Lung microvascular endothelial cell (primary cell): ENCODE measurements at places on chromosomes 3 and 15.

DNA sequence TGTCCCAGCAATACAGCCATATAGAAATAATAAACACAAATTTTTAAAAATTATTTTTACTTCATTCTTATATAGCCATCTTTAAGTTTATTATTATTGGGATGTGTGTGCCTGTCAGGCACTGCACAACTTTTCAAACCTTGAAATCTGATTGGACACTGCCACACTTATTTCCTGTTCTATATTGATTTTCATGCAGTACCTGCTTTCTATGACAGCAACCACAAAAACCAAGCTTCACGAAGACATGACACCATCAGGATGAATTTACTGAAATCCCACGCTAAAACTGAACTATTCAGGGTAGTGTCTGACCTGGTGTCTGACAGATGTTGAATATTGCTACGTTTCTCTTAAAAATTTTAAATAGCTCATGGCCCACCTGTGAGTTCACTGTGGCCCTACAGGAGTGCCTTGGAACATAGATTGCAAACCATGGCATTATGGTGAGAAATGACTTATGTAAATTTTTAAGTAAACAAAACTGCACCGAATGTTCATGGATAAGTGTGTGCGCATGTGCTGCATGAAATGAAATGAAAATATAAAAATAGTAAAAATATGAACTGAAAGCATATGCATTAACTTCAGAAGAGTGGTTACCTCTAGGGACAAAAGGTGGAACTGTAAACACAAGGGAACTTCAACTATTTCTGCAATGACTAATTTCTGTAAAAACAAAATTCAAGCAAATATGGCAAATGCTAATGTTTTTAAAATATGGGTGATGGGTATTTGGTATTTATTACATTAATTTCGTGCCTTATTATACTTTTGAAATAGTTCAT, 152.3 kb downstream of the ZBTB20 start:
- no peak for DNase-seq

DNA sequence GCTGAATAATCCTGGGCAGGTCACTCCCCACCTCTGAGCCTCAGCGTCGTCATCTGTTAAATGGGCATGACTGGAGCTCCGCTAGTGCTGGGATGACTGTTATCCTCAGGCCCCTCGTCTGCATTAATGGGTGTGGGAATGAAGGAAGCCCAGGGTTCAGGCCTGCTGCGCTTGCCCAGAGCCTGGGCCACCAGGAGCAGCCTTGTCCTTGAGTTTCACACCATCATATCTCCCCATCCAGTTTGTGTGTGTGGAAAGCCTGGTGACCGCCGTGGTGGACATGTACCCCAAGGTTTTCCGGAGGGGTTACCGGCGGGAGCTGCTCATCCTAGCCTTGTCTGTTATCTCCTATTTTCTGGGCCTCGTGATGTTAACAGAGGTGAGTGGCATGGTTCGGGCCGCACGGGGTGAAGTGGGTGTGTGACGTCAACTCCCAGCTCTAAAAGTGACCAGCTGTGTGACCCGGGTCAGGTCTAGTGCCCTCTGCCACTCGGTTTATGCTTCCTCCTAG, 63.5 kb upstream of the SLC6A1 start:
- no peak for DNase-seq

- DNase-seq, result no peak
These were observed 254.2 kb downstream of the NSUN3 start for GRCh38 chr3:94317017-94317416.

DNA sequence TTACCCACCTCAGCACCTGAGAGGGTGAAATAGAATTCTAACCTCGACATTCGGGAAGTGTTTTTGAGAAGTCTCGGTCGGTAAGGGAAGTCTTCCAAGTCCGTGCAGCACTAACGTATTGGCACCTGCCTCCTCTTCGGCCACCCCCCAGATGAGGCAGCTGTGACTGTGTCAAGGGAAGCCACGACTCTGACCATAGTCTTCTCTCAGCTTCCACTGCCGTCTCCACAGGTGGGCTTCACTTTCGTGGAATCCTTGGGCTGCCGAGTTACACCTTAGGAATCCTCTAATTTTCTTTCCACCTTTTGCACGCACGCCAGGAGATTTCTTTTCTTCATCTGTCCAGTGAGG, 775 bp downstream of the CCNDBP1 start:
- peak; percentile 11 for DNase-seq

- no peak for DNase-seq
These were observed 5.1 kb upstream of the SRP14 start for GRCh38 chr15:40043927-40044716.

DNA sequence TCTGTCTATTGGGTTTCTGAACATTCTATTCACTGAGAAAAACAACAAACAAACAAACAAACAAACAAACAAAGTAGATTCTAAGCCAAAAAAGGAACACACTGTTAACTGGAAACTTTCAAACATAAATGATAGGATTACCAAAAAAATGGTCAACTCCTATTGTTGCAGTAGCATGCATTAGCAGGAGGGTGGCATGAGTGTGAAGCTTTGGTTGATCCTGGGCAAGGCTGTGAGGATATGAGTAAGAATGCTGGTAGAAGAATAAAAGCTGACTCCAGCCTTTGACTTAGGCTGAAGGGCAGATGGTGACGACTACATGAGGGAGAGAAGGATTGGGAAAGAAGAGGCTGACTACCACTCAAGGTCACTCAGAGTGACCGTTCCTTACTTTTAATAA, 810.3 kb downstream of the VGLL3 start:
- no peak for DNase-seq

DNA sequence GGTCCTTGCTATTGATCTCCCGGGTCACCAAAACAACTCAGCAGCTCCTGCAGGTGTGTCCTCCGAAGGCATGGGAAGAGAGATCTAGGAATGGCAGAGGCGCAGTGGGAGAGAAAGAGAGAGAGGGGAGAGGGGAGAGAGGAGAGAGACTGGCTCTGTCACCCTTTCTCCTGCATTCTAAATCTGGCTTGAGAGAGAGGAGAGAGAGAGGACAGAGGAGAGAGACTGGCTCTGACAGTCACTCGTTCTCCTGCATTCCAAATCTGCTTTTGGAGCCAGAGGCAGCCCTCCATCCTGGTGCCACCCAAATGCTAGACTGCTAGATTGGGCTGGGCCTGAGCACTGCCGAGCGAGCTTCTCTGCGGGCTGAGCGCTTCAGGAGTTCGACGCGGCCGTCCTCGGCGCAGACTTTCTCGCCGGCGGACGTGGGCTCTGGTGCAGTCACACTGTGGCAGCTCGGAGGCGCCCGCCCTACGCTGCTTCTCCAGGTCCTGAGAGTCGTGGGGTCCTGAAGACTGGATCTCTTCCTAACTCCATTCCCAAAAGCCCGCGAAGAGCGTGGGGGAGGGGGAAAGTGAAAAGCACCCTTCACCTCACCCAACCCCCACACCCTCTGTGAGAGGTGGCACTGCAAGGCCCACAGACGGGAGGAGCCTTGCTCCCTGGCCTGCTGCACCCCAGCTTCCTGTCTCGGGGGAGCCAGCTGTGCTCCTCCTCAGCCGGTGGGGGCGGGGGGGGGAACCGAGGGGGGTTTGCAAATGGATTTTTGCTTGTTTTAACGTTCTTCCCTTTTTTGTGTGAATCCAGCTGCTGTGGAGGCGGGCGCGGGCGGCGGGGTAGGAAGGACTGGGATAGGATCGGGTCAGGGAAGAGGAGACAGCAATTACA, 222.3 kb downstream of the MEIS2 start:
- no peak for DNase-seq

- no peak for DNase-seq
These were observed 87.4 kb downstream of the TRIM42 start for GRCh38 chr3:140765246-140765645.

- DNase-seq, result no peak
These were observed 104.1 kb downstream of the SERPINI1 start for GRCh38 chr3:167839460-167840134.

DNA sequence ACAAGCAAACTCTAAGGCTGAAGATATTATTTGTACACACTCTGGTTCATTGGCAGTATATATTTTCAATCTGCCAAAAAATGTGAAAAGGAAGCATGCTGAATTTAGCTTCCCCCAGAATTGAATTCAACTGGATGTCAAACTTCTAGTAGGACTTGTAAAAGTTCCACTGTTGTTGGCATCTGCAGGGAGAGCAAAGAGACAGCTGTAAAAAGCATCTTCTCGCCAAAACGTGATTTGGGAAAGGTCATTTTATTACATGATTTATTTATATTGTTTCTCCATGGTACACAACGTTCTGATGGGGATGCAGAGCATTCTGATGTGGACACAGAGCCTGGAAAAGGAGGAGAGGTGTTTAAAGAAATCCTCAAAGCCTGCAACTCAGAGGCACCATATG, 196.7 kb upstream of the ADAMTS9 start:
- DNase-seq, result no peak

GRCh38 chr3:77815467-77815866, 775.6 kb downstream of the ROBO2 start:
- no peak for DNase-seq

DNA sequence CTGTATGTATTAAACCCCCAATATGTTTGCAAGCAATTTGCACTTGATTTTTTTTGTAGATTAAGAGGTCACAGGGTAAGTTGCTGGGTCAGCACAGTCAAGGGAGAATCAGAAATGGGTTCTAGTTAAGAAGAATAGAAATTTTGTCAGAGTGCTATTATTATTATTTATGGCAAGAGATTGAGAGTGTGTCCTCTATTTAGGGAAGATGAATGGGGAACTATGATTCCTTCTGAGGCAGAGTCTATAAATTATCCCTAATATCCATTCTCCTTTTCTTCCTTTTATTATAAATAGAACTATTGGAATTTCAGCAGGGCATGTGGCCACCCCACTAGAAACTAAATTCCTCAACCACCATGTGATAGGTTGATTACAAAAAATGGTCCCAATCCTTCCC, 209.9 kb upstream of the UBE2E1 start:
- no peak for DNase-seq

DNA sequence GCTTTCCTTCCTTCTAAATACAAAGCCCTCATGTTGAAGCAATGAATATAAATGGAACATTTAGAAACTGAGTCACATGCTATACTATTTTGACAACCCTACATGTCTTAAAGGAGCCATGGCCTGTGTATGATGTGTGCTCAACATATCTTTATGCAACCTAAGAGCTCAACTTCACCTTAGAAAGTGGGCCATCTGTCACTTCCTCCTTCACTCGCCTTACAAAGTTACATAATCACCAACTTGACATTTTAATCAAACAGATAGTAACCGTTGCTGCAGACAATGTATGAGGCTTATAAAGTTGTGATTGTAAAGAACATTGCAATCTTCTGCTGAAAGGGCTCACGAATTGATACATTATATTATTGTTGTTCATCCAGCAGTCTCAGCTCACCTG, 163.6 kb downstream of the SERPINI1 start:
- DNase-seq, result no peak

DNA sequence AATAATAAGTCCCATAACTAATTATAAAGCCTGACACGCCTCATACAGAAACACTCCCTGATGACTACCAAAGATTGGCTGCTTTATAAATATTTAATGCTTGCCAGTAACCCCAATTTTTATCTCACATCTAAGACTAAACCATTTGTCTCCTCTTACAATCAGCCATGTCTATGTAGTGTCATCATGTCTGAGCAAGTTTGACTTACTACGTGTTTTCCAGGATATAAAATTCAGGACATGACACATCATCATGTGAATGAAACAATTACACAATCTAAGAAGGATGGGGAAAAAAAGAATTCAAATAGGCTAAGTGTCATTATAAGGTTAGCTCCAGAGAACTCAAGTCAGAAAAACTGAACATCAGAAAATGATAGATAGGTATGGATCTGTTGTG, 208.7 kb downstream of the MECOM start:
- DNase-seq, result peak; percentile 74

- DNase-seq, result peak; percentile 67
These were observed 376 bp downstream of the KPNA4 start for GRCh38 chr3:160564949-160565441.

DNA sequence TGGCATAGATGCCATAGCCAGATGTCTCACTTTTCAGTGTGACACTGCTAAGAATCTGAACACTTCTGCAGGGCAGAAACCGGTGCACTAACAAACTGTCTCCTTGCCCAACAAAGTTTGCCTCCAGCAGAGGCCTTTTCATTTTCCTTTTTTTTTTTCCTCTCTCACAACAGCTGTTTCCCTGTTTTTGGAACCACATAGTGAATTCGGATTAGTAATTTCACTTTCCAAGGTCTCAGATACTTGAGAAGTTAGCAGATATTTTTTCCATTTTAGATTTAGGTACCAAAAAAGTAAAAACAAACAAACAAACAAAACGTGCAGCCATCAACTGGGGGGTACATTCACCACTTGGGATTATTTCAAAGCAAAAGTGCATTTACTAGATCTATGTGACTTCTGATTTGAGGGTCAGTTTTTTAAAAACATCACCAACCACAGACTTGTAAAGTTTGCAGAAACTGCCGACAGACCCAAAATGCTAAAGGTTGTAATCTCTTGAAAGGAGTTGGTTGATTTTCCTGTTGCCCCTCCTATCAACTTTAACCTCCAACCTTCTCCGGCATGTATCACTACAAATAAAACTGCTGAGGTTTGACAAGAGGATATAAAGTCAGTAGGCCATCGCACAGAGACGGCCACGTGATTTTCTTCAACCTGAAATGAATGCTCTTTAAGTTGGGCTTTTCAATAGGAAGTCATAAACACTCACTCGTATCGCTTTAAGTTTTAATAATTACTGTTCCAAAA, 169.1 kb downstream of the CDIN1 start:
- DNase-seq, result no peak

DNA sequence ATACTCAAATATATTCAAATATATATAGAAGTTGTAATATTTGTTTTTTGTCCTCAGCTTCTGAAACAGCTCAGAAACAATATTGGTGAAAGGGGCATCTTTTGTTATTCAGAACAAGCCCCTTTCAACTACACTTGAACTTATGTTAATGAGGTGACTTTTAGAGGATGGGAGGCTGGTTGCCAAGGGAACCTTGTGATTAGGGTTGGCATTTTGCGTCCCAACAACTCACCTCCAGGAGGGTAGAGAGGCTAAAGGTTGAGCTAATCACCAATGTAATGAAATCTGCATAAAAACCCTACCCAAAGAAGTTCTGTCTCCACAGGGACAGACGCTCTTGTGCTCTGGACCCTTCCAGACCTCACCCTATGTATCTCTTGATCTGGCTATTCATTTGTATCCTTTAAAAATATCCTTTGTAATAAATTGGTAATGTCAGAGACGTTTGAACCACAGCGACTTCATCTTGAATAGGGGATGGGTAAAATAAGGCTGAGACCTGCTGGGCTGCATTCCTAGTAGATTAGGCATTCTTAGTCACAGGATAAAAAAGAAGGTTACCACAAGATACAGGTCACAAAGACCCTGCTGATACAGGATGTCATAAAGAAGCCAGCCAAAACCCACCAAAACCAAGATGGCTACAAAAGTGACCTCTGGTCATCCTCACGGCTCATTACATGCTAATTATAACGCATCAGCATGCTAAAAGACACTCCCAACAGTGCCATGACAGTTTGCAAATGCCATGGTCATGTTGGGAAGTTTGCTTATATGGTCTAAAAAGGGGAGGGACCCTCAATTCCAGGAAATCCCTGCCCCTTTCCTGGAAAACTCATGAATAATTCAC, 111.1 kb downstream of the FMN1 start:
- no peak for DNase-seq

GRCh38 chr3:156341332-156341731, 213.6 kb downstream of the SSR3 start:
- peak; percentile 37 for DNase-seq

GRCh38 chr3:16060358-16060852, 114.1 kb upstream of the GALNT15 start:
- peak; percentile 99 for DNase-seq
